ENCODE measurements at places on chromosomes 4 and X. TPM values are rescaled to one million over a fixed set of nuclear protein-coding genes. Genes with fewer than 3 reads are reported as not detected.

- no peaks in the 10 kb centered on the region for H3K4me1 ChIP-seq
- H3K27me3 ChIP-seq, result no peaks in the 10 kb centered on the region
- no peak overlapping the region for H3K27ac ChIP-seq
- no peak overlapping the region for H3K4me3 ChIP-seq
- DNase-seq, result no peak
These were observed 50.9 kb upstream of the BCOR start for GRCh38 chrX:40148385-40149285.

GRCh38 chr4:59127006-59127405 is 2016.8 kb upstream of the IGFBP7 start:
- H3K4me3 ChIP-seq, result no peak overlapping the region
- no peak overlapping the region for H3K27ac ChIP-seq
- no peak for DNase-seq
- H3K27me3 ChIP-seq, result no peaks in the 10 kb centered on the region
- no peaks in the 10 kb centered on the region for H3K36me3 ChIP-seq

DNA sequence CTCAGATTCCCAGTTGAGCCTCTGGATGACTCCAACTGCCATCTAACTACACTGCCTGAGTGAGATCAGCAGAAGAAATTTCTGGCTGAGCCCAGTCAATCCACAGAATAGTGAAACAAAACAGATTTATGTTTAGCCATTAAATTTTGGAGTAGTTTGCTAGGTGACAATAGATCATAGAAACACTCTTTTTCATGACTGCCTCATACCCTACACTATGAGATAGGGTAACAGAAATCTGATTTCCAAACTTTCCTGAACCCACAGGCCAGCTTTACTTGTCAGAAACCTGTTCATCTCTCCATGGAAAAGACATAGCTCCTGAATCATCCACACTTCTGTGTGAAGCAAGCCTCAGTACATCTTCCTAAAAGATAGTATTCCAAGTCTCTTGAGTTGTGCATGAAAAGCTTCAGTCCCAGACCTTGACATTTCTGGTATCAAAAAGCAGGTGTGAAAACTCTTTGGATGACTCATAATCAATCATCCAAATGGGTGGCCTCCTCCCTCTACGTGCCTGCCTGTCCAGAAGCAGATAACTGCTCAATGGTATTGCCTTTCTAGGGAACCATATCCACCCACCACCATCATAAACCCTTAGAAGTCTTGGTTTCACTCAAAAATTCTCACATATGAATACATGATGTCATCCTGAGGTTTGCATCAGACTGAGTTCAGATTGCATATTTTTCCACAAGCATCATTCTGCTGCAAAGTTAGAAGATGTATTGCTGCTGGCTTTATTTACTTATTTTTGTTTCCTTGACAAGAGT is 47.5 kb upstream of the RAP2C start:
- no peaks in the 10 kb centered on the region for H3K27me3 ChIP-seq
- DNase-seq, result no peak
- H3K36me3 ChIP-seq, result no peaks in the 10 kb centered on the region
- H3K27ac ChIP-seq, result no peak overlapping the region
- no peaks in the 10 kb centered on the region for H3K4me1 ChIP-seq

Gene REPS2
- 1.9 TPM for total RNA-seq

Gene CABS1
- total RNA-seq, result not detected

Gene RAP1GDS1
- 50.7 TPM for total RNA-seq

GRCh38 chrX:23317799-23318724 is 16.6 kb upstream of the PTCHD1 start:
- H3K27me3 ChIP-seq, result no peaks in the 10 kb centered on the region
- H3K4me1 ChIP-seq, result no peaks in the 10 kb centered on the region
- H3K4me3 ChIP-seq, result no peak overlapping the region
- H3K27ac ChIP-seq, result no peak overlapping the region
- no peak for DNase-seq

Gene MAOB
- not detected for total RNA-seq

DNA sequence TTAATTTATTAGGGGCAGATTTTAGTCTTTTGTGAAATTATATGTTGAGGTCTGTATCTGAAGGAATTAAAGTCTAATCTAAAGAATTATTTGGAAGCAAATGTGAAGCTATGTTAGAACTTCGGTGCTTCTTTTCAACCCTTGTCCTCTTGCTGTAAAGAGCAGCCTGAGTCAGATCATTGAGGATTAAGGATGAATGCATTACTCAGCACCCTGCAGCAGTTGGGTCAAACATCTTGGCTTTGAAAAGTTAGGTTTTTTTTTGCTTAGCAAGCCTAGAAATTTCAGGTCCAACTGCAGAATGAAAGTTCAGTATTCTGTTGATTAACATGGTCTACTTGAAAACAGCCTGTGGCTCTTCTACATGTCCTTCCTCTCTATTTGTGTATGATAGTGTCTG is 57.6 kb downstream of the SLC4A4 start:
- H3K4me1 ChIP-seq, result no peaks in the 10 kb centered on the region
- H3K27me3 ChIP-seq, result no peaks in the 10 kb centered on the region
- DNase-seq, result no peak
- no peaks in the 10 kb centered on the region for H3K36me3 ChIP-seq

Gene TCEAL9
- 1.1 TPM for total RNA-seq

DNA sequence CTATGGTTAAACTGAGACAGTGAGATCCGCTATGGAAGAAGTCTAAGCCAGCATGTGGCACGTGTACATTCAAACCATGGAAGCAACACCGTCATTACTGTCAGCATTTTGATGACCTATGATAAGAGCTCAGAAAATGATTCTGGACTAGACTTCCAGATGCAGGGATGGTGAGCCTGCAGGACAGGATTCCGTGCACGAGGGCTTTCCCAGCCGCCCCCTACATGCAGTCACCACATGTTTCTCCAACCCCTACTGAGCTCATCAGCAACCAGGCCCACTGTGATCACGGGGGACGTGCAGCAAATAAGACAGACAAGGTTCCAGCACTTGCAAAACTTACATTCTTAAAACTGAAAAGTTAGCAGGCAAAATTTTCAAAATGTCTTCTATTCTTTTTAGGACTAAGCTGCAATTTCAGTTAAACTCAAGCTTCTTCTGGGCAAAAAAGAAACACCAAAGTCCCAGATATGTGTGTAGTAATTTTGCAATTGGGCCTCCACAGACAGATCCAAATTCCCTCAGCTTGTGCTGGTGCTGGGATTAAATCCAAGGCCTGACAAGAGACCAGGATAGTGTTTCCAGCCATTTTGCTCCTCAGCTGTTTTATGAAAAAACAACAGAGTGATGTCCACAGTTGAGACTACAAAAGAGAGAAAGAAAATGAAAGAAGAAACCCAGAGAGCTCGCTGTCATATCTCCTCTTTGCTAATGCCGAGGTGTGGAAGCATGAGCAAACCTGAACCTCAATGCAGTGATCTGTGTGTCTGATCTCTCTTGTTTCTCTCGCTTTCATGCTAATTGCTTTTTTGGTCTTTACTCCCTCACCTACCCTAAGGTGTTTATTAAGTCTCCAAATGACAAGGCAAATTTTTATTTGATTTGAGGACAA is 118.2 kb downstream of the AFAP1 start:
- H3K27me3 ChIP-seq, result no peaks in the 10 kb centered on the region
- H3K36me3 ChIP-seq, result no peaks in the 10 kb centered on the region
- H3K4me1 ChIP-seq, result no peaks in the 10 kb centered on the region
- H3K27ac ChIP-seq, result no peak overlapping the region

DNA sequence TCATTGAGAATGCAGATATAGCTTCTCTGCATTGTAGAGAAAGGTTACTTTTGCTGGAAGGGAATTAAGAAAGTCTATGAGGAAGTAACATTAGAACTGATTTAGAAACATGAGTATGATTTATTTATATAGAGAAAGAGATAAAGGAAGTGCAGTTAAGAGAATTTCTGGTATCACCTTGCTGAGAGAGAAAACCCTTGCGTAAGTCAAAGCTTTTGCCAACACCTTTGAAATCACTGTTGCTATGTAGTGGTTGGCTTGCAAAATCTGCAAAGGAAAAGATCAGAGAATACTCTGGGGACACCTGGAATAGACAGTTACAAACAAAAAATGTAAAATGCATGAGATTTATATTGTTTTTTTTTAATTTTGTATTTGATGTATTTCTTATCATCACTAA is 137.3 kb upstream of the RXFP1 start:
- H3K36me3 ChIP-seq, result no peaks in the 10 kb centered on the region
- no peak overlapping the region for H3K4me3 ChIP-seq
- DNase-seq, result no peak
- H3K27ac ChIP-seq, result no peak overlapping the region
- no peaks in the 10 kb centered on the region for H3K27me3 ChIP-seq

DNA sequence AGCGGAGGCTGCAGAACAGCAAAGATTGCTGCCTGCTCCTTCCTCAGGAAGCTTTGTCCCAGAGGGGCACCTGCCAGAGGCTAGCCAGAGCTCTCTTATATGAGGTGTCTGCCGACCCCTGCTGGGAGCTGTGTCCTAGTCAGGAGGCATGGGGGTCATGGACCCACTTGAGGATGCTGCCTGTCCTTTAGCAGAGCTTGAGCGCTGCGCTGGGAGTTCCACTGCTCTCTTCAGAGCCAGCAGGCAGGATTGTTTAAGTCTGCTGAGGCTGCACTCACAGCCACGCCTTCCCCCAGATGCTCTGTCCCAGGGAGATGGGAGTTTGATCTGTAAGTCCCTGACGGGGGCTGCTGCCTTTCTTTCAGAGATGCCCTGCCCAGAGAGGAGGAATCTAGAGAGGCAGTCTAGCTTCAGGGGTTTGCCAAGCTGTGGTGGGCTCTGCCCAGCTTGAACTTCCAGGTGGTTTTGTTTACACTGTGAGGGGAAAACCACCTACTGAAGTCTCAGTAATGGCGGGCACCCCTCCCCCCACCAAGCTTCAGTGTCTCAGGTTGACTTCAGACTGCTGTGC is 10.9 kb downstream of the DCK start:
- H3K4me1 ChIP-seq, result peaks cover 23% of the 10 kb centered on the region
- H3K36me3 ChIP-seq, result no peaks in the 10 kb centered on the region
- H3K27ac ChIP-seq, result peak overlapping the region; percentile 70
- H3K4me3 ChIP-seq, result peak overlapping the region; percentile 8
- peak; percentile 52 for DNase-seq

GRCh38 chrX:119618439-119618838 is 12.2 kb upstream of the NKRF start:
- no peak for DNase-seq
- H3K27ac ChIP-seq, result no peak overlapping the region
- H3K27me3 ChIP-seq, result no peaks in the 10 kb centered on the region
- H3K4me3 ChIP-seq, result no peak overlapping the region
- no peaks in the 10 kb centered on the region for H3K4me1 ChIP-seq

DNA sequence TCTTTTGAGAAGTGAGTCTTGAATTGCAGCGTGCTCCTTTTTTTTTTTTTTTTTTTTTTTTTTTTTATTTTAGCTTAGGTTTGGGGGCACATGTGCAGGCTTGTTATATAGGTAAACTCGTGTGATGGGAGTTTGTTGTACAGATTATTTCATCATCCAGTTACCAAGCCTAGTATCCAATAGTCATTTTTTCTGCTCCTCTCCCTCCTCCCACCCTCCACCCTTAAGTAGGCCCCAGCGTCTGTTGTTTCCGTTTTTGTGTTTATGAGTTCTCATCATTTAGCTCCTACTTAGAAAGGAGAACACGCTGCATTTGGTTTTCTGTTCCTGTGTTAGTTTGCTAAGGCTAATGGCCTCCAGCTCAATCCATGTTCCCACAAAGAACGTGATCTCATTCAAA is 81.3 kb upstream of the TSPAN5 start:
- no peaks in the 10 kb centered on the region for H3K4me1 ChIP-seq
- no peak overlapping the region for H3K27ac ChIP-seq
- H3K27me3 ChIP-seq, result no peaks in the 10 kb centered on the region
- H3K4me3 ChIP-seq, result no peak overlapping the region
- DNase-seq, result no peak

Gene TRIML2
- not detected for total RNA-seq

- H3K4me3 ChIP-seq, result no peak overlapping the region
- no peaks in the 10 kb centered on the region for H3K4me1 ChIP-seq
- H3K27ac ChIP-seq, result no peak overlapping the region
- no peaks in the 10 kb centered on the region for H3K36me3 ChIP-seq
- DNase-seq, result no peak
These were observed 102.3 kb upstream of the S100G start for GRCh38 chrX:16547644-16548043.

DNA sequence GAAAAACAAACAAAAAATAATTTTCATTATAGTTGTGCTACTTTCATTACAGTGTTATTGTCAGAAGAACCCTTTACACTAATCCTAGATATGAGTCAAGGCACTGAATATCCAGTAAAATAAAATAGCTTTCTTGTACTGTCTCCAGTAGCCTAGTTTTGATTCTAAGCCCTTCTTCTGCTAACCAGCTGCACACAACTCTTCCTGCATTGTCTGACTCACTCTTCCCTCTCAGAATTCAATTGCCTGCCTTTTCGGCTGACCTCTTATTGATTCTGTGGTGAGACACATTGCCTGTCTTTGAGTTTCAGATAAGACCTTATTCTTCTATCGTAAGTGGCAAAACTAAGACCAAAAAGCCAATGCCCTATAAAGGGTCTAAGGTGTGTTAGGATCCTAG is 26.7 kb upstream of the PCDH18 start:
- DNase-seq, result no peak
- no peak overlapping the region for H3K4me3 ChIP-seq
- peaks cover 2% of the 10 kb centered on the region for H3K27me3 ChIP-seq

GRCh38 chr4:88999392-88999930 is 57.5 kb downstream of the FAM13A start:
- no peaks in the 10 kb centered on the region for H3K27me3 ChIP-seq
- no peak overlapping the region for H3K4me3 ChIP-seq
- DNase-seq, result no peak
- H3K4me1 ChIP-seq, result no peaks in the 10 kb centered on the region
- H3K36me3 ChIP-seq, result no peaks in the 10 kb centered on the region

- no peak for DNase-seq
- H3K27me3 ChIP-seq, result no peaks in the 10 kb centered on the region
- no peak overlapping the region for H3K4me3 ChIP-seq
- H3K36me3 ChIP-seq, result no peaks in the 10 kb centered on the region
These were observed 54.4 kb downstream of the PALLD start for GRCh38 chr4:168551211-168551610.

Gene F11
- total RNA-seq, result 0.64 TPM

- DNase-seq, result no peak
- no peak overlapping the region for H3K27ac ChIP-seq
- peaks cover 4% of the 10 kb centered on the region for H3K36me3 ChIP-seq
- no peaks in the 10 kb centered on the region for H3K4me1 ChIP-seq
- no peaks in the 10 kb centered on the region for H3K27me3 ChIP-seq
These were observed 36.5 kb downstream of the TXLNG start for GRCh38 chrX:16822723-16823122.

Data from naive thymus-derived CD4-positive, alpha-beta T cell (primary cell).